ENCODE measurements at places on chromosomes 3 and 15.

GRCh38 chr15:27805261-27806220, 293.6 kb downstream of the OCA2 start:
- DNase-seq = no peak

- peak; percentile 36 for DNase-seq
Measured at GRCh38 chr3:100833483-100833882, 124.2 kb downstream of the TFG start.

DNA sequence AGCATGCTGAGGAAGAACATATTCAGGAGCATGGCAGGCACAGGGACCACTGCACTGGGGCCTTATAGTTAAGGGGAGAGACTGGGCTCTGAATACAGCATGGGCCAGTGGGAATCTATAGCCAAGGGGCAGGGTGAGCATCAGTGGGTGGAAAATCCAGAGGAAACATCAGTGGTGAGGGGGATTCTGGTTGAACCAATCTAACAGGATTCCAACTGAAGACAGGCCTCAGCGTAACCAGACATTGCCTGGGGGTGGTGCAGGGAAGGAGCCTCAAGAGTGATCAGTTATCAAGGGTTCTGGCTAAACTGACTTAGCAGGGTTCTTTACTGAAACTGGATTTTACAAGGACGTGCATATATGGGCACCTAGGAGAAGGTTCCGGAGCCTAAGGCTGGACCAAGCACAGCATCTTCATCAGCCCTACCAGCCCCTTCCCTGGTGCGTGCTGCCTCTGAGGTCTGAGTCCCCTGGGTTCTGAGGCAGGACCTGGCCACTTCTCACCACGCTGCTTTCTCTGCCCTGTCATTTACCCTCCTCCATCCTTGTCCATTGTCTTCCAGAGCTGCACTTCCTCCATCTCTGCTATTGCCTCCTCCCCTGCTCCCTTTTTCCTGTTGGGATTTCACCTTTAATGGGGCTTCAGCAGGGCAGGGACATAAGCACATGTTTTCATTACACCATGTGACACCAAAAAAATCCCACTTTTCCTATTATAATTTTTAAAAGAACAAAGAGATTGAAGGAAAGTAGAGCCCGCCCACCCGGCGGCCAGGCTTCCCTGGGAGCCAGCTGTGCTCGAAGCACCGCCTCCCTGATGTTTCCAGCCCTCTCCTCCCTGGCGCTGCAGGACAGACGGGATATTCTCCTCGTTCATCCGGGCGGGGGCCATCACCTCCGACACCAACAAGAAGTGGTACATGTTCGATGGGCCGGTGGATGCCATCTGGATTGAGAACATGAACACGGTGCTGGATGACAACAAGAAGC, 52.1 kb downstream of the DNAH1 start:
- DNase-seq = no peak

GRCh38 chr3:195256639-195257453, 14.1 kb downstream of the XXYLT1 start:
- no peak for DNase-seq

GRCh38 chr3:11985866-11986265, 18.3 kb upstream of the SYN2 start:
- no peak for DNase-seq

DNA sequence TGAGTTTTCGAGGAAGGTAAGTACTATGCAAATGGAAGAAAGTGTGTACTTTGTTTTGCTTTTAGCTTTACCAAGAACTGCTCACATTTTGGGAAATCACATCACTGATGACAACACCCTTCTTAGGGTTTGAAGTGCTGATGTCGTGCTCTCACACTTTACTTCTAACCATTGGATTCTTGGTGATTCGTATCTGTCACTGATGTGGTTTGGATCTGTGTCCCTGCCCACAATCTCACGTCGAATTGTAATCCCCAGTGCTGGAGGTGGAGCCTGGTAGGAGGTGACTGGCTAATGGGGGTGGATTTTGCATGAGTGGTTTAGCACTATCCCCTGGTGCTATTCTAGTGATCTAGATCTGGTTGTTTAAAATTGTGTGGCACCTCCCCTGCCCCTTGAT, 75.4 kb upstream of the RGMA start:
- DNase-seq = no peak

DNA sequence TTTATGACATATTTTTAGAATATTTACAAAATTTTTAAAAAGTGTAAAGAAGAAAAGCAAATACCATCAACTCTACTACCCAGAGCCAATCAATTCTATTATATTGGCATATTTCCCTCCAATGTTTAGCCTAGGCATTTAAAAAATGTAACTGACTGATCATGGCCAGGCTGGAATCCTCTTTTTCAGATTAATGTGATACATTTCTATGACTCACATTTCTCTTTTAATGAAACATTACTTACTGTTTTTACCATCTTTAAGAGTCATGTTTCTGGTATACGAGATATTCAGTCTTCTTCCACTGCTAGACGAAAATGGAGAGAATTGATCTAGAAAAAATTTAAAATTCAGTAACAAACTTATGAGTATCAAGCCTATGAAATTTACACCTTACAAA, 53.4 kb upstream of the DCUN1D1 start:
- DNase-seq = no peak

- peak; percentile 66 for DNase-seq
Measured at GRCh38 chr3:114623420-114624046, 329.7 kb downstream of the TIGIT start.

GRCh38 chr15:76996076-76996525, 1.2 kb downstream of the PSTPIP1 start:
- no peak for DNase-seq

DNA sequence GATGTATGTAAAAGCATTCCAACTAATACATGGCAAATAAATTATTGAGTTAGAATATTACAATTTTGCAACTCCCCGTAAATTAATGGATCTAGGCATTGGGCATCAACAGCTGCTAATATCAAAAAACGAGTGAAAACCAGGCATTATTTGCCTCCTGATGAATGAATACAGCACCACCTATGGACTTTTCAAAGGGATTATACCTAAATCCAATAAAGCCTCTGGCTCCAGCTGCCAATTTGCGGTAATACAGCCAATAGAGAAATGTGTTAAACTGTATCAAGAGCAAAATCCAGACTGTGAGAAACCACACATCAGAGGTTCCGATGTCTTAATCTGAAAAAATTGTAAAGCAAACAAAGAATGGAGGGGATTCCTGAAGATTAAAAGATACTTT, 16.3 kb upstream of the A4GNT start:
- DNase-seq = no peak

GRCh38 chr15:48318131-48318530, 13.1 kb upstream of the DUT start:
- no peak for DNase-seq

DNA sequence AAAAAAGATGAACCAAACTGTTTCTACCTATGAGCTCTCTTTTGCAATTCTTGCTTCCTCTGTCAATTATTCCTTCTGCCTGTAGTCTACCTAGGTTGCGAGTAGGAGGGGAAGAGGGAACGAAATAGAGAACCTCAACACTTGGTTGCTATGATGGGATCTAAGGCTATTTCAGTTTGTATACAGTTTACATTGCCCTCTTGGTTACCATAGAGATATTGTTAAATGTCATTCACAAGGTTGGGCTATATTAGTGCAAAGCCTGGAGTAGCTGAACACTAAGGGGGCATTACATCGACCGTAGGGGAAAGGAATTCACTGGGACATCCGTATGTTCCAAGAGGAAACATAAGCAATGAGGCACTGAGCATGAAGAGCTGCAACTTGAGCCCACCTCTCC, 276.9 kb downstream of the GBE1 start:
- DNase-seq = no peak

DNA sequence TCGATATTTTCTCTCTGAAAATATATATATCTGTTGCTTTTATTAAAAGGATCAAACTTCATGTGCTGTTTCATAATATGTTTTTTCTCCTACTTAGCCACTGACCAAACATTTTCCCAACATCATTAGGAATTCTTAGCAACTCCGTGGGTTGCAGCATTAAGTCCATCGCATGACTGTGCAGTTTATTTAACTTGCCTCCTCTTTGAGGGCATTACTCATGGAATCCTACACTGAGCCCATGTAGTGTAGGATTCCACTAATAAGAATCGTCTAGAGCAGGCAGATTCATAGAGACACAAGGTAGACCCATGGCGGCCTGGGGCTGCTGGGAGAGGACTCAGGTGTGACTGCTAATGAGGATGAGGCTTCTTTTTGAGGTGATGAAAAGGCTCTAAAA, 49.3 kb downstream of the CMTM6 start:
- no peak for DNase-seq

GRCh38 chr3:56787258-56787775, 14.4 kb downstream of the ARHGEF3 start:
- peak; percentile 59 for DNase-seq

- no peak for DNase-seq
Measured at GRCh38 chr3:139128803-139129202, 84.1 kb upstream of the PRR23C start.

DNA sequence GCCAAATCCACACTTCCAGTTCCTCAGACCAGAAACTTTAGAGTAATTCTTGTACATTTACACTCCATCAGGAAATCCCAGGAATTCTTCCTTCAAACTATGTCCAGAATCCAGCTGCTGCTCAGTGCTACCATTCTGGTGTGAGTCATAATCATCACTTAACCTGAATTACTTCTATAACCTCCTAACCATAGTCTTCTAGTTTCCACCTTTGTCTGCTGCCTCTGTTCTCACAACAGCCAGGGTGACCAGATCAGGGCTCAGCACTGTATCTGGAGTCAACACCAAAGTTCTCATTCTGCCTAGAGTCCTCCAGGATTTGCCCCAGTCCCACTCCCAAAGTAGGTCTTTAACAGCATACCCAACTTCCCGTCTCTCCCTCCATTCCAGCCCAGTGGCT, 3.4 kb downstream of the CLDND1 start:
- no peak for DNase-seq

DNA sequence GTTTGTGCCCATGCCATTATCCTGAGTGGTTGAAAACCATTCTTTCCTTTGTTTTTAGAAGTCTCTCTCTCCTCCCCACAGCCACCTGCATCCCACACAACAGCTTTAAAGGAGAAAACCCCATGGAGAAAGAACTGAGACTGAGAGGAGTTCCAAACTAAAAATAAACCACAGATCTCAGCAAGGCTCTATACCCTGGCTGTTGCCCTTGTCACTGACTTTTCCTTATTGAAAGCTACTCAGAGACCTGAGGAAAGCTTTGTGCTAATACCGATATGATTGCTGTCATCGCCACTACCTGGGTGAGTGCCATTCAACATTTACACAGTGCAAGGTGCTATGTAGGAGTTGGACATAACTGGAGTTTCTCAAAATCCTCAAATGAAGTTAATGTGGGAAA, 55.5 kb upstream of the RASGRP1 start:
- no peak for DNase-seq

DNA sequence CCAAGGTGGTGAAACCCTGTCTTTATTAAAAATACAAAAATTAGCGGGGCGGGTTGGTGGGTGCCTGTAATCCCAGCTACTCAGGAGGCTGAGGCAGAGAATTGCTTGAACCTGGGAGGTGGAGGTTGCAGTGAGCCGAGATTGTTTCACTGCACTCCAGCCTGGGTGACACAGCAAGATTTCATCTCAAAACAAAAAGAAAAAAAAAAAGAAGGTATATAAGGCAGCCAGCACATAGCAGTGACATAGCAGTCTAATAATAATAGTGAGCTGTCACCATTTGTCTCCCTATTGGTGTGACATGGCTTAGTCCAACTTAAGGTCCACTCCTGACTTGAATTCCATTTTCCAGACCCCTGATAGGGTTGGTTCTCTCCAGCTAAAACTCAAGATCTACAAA, 8.8 kb upstream of the LACTB start:
- no peak for DNase-seq

DNA sequence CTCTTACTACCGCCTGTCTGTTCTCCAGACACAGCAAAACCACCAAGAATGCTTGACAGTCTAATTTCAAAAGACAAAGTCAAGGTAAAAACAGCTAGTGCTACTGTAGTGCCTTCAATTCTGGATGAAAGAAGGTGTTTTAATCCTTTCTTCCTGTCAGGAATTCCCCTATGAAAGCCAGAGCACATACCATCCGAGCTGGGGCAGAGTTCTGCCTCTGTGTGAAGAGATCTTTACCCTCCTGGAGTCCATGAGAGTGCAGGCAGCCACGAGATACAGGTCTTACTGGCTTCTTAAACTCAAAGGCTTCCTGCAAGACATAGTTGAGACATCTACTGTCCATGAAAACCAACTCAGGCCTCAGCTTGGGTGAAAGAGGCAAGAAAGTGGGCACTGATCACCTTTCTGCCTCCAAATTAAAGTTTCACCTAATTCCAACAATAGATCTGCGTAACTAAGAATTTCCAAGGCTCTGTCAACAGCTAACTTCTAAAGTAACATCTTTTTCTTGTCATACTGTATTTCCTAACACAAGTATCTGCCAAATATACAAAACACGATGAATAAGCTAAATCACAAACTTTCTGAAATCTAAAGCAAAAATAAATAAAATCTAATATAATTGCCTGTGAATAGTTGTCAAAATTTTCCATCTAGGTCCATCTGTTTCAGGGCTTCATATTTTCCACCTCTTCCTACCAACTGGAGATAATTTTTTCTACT, 7.5 kb downstream of the CDC25A start:
- no peak for DNase-seq

DNA sequence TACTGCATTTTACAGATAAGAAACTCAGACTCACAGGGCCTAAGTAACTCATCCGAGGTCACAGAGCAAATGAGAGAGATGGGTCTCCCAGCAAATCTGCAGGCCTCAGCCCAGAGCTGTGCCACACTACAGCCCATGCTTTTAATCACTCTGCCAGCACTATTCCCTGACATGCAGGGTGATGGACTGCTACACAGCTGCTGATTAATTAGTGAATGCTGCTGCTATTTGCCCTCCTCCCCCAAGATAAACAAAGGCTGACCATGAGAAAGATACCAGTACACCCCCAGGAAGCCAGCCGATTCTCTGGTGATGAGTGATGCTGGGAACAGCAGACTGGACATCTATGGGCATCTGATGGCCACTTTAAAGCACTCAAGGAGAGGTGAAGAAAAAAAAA, 39.3 kb downstream of the RFTN1 start:
- no peak for DNase-seq

- DNase-seq = no peak
Measured at GRCh38 chr15:49308686-49309085, 114.4 kb upstream of the FGF7 start.

DNA sequence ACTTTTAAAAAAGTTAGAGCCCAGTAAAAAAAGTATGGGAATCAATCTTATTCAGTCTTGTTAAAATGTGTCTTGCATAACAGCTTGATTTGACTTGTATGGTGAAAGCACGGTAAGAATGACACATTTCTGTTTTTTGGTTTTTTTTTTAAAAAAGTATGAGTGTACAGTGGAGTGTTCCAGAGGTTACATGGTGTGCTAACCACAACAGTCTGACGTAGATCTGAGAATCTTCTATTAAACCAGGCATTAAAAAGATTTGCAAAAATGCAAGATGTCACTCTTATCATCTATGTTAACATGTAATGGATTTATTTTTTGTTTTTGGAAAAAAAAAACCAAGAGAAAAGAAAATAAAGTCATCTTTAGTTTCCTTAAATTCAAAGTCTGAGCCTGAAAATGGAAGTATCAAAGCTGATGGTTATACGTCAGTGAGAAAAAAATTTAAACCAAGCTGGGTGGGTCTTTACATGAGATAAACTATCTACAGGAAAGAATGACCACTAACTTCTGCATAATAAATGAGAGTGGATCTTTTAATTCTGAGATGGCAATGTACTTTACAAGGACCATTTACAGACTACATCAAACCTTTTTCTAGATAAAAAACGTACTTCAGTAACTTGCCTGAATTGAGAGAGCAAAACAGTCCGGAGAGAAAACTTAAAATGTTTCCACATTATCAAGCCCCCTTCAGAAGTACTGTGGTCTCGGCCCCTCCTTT, 1.6 kb downstream of the GABPB1 start:
- DNase-seq = peak; percentile 14

Measured in DMS53 (cell line).